NCI-H1694 (cell line): ENCODE measurements at places on chromosomes 12 and 14.
A peak's percentile ranks its signal among the peaks of the same experiment; 100 is the strongest.

GRCh38 chr12:41930866-41931437, 213.7 kb downstream of the GXYLT1 start:
- no peak for DNase-seq

DNA sequence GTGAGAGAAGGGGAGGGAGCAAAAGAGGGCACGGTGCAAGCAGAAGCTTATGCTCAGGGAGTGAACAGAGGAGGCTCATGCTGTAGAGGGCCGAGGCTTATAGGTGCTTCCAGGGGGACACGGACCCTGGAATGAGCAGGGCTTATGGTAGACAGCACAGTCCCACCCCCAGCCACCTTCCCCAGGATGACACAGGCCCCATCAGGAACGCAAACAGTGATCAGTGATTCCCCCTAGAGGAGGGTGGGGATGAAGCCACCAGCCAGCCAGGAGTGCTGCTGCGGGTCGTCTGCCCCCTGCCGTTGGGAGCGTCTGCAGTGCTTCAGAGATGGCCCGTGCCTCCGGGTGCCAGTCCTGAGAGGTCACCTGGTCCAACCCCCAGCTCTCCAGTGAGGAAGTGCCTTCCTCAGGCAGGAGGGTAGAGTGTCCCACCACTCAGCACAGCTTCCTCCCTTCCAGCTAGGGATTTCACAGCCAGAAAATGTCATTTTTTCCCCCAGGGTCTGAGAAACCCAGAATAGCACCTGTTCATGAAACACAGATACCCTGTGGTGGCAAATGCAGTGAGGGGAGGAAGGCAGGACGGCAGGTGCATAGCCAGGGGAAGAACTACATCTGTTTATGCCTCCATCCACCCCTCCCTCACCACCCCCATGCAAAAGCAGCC, 60.7 kb downstream of the SLC6A12 start:
- DNase-seq = peak; percentile 83

DNA sequence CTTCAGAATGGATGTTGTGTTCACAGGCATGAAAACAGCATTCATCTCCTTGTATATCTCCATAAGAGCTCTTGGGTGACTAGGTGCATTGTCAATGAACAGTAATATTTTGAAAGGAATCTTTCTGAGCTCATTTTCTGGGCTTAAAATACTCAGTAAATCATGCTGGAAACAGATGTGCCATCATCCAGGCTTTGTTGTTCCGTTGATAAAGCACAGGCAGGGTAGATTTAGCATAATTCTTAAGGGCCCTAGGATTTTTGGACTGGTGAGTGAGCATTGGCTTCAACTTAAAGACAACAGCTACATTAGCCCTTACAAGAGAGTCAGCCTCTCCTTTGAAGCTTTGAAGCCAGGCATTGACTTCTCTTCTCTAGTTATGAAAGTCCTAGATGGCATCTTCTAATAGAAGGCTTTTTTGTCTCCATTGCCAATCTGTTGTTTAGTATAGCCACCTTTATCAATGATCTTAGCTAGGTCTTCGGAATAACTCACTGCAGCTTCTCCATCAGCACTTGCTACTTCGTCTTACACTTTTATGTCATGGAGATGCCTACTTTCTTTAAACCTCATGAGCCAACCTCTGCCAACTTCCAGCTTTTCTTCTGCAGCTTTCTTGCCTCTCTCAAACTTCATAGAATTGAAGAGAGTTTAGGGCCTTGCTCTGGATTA, 79.6 kb upstream of the PSMA6 start:
- DNase-seq = no peak

- no peak for DNase-seq
These were observed 112.1 kb downstream of the PHETA1 start for GRCh38 chr12:111256629-111257434.

DNA sequence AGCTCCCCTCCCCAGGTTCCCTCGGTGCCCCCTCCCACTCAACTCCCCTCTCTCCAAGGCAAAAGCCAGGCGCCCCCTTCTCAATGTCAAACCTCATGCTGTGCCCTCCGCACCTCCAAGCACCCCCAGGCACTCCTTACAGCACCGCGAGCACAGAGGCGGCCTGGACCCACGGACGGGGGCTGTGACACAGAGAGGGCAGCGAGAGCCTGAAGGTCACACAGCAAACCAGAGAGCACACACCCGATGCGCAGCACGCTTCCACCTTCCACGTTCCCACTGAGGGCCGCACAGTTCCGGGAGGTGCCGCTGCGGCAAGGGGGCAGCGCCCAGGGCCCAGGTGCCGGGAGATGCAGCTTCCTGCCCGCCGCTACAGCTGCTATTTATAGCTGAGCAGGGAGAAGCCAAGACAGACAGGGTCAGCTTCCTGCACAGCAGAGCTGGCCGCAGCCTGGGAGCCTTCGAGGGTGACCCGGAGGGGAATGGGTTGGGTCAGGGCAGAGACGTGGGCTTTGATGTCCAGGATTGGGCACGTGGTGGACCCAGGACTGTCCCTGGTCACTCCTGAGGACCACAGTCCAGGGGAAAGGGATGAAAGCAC, 12.9 kb downstream of the NCOR2 start:
- no peak for DNase-seq

- DNase-seq = no peak
These were observed 190.5 kb downstream of the DICER1 start for GRCh38 chr14:94966868-94967267.

DNA sequence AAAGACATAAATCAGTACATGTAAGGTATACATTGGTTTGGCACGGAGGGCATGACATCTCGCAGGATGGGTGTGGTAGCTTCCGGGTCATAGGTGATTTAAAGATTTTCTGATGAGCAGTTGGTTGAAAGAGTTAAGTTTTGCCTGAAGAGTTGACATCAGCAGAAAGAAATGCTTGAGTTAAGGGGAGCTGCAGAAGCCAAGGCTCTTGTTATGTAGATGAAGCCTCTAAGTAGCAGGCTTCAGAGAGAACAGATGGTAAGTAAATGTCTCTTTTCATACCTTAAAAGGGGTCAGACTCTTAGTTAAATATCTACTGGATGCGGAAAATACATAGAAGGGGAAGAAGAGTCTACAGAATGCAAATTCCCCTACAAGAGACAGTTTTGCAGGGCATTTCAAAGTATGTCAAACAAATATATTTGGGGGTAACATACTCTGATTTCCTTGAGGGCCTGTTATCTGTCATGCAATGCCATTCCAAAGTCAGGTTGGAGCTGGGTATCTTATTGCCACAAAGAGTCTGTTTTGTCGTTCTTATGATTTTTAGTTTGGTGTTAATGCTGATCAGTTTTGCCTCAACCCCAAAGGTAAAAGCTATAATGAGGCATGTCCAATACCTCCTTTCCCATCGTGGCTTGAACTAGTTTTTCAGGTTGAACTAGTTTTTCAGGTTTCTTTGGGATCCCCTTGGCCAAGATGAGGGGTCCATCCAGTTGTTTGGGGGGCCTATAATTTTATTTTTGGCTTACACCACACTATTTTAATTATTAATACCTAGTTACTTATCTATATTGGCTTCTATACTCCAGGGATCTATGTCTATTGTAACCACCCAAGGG, 67.0 kb downstream of the PTHLH start:
- DNase-seq = no peak

GRCh38 chr12:124725099-124725498, 138.6 kb downstream of the SCARB1 start:
- DNase-seq = peak; percentile 78

GRCh38 chr12:113030875-113031525, 25.5 kb upstream of the DTX1 start:
- DNase-seq = peak; percentile 75

DNA sequence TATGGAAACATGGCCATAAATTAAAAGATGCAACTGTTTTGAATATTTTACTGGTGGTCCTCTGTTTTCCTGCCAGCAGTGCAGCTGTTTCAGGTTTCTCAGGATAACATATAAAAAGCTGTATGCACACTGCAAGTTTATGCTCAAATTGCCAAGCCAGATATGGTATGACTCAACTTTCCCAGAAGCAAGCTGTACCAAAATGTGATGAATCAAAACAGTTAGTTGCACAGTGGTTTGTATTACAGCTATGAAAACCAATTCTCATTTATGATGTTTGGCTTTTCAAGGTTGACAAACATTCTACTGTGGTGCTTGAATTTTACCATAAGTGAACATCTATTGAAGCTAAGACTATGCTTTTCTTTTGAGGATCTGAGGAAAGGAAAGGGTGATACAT, 15.5 kb downstream of the TRMT5 start:
- no peak for DNase-seq

DNA sequence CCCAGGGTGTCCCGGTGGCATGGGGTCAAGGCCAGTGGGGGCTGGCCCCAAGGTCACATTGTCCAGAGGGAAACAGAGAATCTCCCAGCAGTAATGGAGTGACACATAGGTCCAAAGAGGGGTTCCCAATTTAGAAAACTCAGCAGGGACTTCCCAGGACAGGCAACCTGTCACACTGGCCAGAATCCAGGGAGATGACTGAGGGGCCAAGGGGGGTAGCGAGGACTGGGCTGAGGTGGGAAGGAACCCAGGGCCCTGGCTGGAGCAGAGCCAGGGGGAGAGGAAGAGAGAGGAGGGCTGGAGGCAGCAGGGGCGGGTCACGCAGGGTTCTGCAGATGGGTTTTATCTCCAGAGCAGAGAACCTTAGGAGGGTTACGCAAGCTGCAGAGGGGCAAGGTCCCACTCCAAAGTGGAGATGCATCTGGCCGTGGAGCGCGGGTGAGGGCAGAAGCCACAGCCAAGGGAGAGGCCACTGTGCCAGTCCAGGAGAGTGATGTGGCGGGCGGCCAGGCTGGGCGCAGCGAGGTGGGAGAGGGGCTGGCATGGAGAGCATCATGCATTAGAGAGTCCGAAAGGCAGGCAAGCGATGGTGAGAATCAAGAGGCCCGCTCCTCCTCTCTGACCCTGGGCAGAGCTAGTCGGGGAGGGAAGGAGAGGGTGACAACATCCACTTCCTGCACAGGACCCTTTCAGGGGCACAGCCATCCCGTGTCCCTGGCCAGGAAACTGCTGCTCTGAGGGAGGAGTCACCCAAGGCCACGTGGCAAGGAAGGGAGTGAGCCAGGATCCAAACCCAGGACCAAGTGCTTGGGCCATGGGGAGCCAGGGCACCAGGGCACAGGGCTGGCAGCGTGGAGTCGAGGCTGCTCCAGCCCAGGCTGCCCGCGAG, 29.0 kb downstream of the NCOR2 start:
- peak; percentile 27 for DNase-seq

DNA sequence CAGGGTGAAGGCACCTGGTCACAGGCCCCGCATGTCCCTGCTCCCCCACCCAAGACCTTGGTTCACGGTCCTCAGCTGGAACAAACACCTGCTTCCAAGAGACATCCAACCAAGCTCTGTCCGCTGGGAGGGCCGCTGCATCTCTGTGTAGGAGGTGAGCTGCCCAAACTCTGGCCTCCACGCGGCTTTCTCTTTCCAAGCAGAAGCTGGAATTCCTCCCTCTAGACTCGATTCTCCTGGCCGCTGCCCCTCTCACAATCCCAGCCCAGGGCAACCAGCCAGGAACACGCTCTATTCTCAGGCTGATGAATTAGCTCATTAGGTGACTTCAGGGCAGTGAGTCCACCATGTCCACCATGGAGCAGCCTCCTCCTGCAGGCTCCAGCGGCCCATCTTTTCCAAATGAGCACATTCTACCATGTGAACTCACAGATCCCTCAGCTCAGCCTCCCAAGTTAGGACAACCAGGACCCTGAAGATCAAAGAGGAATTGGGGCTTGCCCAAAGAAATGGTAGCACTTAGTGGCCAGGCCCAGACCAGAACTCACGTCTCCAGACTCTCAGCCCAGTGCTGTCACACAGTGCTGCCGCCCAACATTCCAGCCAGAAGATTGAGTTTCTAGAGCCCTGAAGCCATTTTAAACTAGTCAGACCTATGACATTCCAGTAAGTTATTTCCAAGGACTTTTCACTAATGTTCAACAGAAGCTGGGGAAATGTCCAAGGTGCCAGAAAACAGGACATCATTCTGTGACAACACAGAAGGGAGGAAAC, 146.6 kb downstream of the ANO2 start:
- DNase-seq = no peak

GRCh38 chr12:68784015-68784414, 24.0 kb upstream of the MDM2 start:
- no peak for DNase-seq

- no peak for DNase-seq
These were observed 29.2 kb downstream of the VWF start for GRCh38 chr12:6095269-6095668.

DNA sequence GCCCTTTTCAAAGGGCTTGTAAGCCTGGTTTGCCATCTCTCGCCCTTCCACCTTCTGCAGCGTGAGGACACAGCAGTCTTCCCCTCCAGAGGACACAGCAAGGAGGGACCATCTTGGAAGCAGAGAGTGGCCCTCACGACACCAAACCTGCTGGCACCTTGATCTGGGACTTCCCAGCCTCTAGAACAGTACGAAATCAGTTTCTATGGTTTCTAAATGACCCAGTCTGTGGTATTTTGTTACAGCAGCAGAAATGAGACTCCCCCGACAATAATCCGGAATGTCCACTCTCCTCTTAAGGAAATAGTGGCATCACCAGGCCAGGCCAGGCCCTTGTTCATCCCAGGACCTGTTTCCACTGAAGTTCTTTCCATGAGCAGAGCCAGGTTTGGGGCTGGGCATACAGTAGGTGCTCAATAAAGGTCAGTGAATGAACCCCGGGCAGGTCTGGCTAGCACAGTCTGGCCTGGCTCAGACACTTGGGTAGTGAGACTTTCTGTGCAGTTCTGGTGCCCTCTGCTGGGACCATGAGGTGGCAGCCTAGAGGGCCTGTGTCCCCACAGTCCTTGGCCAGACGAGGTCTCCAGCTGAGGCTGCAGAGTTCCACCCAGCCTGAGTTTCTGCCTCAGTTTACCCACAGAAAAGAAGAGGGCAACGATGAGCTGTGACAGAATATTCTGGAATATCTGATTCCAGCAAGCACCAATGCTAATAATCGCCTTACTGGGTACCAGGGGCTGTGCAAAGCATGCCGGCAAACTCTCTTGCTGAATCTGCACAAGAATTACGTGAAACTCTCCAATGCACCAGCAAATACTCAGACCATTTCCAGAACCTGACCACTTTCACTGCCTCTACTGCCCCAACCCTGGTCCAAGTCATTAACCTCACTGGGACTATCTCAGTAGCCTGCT, 14.0 kb downstream of the ABCB9 start:
- DNase-seq = peak; percentile 32

DNA sequence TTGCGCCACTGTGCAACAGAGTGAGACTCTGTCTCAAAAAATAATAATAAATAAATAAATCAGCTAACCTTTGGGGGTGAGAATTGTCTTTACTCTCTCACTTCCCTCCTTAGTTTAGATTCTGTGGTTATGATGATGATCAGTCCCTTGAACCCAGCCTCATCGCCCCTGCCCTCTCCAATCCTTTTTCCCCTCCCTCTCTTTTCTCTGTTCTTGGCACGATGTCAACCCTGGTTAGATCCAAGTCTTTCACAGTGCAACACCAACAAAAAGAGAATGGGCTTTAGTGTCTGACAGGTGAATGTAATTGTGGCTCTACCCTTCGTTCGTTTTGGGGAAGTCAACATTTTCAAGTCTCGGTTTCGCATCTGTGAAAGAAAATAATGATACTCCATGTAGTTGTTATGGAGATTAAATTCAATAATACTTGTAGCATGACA, 59.0 kb downstream of the NTN4 start:
- DNase-seq = no peak
